Brain microvascular endothelial cell (primary cell): ENCODE measurements at places on chromosomes 16 and 17.

- DNase-seq, result no peak
Measured at GRCh38 chr17:81127526-81128177, 37.7 kb upstream of the PVALEF start.

DNA sequence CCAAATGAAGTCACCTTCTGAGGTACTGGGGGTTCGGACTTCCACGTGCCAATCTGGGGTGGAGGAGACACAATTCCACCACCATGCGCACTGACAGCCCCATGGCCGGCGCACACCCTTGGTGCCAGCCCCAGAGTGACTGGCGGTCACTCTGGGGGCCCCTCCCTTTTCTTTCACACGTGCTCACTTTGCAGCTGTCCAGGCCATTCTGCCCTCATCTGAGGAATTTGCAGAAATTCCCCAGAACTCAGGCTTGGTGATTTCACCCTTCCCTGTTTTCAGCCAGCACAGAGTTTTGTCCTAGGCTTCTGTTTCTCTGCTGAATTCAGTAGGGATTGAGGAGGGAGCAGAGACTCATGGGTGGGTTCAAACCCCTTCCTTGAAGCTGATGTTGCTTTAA lies 54.8 kb downstream of the CDRT4 start:
- DNase-seq, result no peak

DNA sequence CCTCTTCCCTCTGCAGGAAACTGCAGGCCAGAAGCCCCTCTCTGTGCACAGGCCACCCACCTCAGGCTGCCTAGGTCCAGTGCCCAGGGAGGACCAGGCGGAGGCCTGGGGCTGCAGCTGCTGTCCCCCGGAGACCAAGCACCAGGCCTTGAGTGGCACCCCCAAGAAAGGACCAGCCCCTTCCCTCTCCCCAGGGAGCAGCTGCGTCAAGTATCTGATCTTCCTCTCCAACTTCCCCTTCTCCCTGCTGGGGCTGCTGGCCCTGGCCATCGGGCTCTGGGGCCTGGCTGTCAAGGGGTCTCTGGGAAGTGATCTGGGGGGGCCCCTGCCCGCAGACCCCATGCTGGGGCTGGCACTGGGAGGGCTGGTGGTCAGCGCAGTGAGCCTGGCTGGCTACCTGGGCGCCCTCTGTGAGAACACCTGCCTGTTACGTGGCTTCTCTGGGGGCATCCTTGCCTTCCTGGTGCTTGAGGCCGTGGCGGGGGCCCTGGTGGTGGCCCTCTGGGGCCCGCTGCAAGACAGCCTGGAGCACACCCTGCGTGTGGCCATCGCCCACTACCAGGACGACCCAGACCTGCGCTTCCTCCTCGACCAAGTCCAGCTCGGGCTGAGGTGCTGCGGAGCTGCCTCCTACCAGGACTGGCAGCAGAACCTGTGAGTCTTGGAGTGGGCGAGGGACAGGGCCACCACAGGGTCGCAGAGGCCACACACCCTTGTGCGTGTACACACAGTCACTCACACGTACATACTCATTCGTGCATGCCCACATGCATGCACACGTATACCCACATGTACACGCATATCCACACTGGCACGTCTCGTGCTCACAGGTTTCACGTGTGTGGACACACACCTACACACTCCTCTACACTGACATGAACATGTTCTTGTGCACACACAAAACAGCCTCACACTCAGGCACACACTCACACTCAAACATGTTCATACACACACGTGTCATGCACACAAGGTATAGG lies 8.3 kb downstream of the TSPAN10 start:
- no peak for DNase-seq

GRCh38 chr16:28567292-28567691 lies 13.6 kb downstream of the SGF29 start:
- no peak for DNase-seq

DNA sequence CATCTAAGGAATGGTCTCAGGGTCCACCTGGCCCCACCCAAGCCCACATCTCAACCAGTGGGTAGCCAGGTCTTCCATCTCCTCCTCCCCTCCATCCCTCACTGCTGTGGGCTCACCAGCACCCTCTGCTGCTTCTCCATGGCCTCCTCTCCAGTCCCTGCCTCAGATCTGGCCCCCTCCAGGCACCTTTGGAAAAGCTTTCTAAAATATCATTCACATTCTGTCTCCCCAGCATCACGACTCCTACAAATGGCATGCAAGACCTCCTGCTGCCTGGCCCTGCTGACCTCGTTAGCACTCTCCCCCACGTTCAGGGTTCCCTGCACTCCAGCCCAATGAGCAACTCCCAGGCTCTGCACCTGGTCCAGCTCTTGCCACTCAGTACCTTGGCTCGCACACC lies 13.7 kb downstream of the GLP2R start:
- no peak for DNase-seq

DNA sequence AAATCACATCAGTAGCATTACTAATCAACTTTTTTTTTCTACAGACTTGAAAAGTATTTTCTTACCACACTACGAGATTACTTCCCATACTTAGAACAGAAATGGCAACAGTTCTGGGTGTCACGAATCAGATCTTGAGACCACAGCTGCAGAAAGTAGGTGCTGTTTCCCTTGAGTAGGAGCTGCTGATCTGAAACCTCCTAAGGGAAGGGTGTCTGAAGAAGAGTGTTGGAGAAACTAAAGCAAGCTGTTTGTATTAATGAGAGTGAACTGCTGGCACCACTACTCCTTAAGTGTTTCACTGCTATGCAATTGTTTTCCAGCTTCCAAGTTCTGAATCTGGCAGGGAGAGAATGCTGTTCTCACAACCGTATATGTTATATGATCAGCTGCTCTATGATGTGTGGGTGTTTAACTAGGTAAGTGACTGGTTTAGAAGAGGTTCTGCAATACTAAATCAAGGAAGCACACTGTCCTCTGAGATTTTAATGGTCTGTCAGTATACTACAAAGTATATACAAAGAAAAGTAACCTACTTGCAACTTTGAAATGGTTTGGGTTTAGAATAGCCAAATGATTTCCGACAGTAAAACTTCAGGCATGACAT lies 3.3 kb downstream of the ZNF652 start:
- no peak for DNase-seq

DNA sequence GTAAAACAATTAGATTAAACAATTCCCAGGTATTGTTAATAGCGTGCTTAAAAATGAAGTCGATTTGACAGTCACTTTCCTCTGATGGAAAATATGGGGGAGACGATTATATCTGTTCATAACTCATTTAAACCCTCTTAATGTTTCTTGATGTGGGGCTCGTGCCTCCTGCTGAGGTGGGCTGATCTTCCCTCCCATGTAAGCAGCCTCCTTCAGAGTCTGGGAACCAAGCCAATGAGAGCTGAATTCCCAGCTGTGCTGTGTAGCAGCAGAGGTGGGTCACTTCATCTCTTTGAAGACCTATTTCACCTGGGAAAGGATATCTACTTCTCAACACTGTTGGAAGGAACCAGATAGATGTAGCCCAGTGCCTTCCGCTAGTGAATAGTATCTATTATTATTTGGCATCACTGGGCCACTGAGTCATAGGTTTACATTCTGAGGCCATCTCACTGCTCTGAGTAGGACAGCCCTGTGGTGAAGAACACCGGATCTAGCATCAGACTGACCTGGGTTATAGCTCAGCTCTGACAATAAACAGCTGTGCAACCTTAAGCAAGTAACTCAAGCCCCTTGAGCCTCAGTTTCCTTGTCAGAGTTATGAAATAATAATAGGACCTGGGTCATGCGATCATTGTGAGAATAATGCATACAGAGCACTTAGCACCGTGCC lies 85.3 kb upstream of the C16orf82 start:
- DNase-seq, result peak; percentile 71

DNA sequence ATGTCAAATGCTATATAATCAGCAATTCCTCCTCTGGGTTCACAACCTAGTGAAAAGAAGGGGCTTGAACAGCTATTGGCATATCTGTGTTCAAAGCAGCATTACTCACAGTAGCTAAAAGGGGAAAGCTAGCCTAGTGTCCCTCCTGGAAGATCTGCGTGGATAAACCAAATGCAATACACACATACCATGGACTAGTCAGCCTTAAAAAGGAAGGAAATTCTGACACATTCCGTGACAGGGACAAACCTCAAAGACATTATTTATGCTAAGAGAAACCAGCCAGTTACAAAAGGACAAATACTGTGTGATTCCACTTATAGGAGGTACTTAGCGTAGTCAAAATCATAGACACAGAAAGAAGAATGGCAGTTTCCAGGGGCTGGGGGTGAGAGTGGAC lies 90.1 kb downstream of the XYLT1 start:
- no peak for DNase-seq

GRCh38 chr16:50315346-50315997 lies 49.1 kb downstream of the ADCY7 start:
- no peak for DNase-seq

- no peak for DNase-seq
Measured at GRCh38 chr17:10063730-10064241, 134.6 kb downstream of the GAS7 start.

GRCh38 chr17:58156839-58157803 lies 8.9 kb downstream of the OR4D1 start:
- no peak for DNase-seq

- no peak for DNase-seq
Measured at GRCh38 chr17:40427002-40427491, 9.4 kb upstream of the TOP2A start.

DNA sequence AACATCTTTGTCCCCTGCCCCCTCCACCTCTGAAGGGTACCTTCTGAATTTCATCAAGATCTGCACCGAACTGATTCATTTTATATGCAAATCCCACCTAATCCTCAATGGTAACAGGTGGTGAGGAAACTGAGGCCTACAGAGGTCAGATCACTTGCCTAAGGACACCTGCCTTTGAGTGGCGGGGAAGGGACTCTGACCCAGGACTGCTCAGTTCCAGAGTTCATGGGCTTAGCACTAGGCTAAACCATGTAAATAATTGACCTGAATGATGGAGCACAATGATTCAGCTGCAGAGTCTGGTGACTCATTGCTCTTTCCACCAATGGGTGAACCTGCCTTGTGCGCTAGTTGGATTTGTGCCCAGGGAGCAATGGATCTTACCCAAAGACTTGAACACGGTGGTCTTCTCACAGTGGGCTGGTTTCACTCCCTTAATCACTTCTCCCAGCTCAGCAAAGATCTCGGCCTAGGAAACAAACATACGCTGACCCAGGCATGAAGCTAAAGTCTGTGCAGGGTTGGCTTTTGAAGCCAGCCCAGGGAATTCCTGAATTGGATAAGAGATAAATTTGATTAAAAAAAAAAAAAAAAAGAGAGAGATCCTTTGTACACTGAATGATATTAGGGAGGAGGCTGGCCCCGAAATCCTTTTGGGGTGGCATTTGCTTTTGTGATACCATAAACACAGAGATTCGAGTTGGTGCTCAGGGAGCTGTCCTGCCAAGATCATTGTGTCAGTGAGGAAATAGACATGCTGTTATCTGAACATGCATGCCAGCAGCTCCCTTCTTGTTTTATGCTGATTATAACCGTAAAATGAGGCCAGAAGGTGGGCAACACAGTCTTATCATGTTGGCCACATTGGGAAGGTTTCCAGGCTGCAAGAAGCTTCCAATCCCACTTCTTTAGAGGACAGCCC lies 17.0 kb downstream of the CRYM start:
- peak; percentile 76 for DNase-seq

DNA sequence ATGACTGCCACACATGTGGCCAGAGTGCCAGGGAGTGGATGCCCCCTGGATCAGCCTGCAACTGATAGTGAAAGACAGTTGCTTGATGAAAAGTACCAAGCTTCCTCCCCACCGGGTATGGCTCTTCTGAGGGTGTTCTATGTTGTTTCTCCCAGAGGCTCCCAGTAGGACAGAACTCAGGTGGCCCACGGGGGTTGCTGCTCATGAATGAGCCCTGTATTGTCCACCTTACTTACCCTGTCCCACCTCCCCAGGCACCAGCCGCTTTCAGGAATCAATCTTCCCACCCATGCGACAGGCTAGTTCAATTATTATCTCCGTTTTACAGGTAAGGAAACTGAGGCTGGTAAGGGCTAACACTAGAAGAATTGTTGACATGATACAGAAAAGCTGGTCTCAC lies 34.9 kb upstream of the RGS9 start:
- no peak for DNase-seq

DNA sequence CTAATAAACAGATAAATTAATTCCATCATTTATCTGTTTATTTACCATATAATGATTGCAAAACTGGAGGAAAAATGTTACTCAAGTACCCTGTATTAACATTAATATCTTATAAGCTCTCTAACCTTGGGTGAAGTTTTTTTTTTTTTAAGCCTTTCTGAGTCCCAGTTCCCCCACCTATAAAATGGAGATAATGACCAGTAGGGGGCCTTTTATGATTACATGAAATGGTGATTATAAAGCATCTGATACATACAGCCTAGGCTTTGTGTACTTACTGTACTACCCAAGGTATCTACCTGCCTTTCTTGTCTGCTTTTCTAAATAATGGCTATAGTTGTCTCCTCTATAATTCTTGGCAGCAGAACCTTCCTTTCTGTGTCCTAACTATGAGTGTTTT lies 22.6 kb downstream of the LRRC36 start:
- no peak for DNase-seq

DNA sequence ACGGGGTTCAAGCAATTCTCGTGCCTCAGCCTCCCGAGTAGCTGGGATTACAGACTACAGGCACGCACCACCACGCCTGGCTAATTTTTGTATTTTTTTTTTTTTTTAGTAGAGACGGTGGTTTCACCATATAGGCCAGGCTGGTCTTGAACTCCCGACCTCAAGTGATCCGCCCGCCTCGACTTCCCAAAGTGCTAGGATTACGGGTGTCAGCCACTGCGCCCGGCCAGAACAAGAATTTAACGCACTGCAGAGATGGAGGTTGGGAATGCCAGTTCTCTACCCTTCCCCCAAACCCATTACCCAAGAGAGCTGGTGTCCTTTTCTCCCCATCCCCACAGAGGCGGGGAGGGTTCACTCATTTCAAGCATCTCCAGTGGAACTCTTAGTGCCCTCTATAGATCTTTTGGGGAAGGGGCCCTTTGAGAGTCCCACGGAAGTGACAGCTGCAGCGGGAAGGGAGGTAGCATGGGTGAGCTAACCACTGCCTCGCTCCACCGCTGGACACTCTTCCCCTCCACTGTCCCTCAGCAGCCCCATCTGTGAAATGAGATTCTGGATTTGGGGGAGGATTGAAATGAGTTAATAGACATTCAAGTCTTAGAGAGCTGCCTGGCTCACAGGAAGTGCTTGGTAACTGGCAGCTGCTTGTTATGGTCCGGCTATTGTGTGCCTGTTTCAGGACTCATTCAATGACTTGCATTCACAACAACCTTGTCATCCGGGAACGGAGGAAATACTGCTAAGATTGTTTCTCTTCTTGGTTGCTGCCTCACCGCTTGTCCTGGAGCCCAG lies 3.5 kb upstream of the UBALD2 start:
- DNase-seq, result peak; percentile 49

DNA sequence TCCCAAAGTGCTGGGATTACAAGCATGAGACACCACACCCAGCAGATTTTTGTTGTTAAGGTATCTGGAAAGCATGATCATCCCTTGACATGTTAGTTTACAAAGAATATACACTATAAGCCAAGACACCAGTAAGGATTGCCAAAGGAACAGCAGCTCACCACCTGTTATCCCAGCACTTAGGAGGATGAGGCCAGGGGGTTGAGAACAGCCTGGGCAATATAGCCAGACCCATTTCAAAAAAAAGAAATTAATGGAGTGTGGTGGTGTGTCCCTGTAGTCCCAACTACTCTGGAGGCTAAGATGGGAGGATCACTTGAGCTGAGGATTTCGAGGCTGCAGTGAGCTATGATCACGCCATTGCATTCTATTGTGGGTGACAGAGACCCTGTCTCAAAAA lies 5.1 kb downstream of the ANKRD40CL start:
- DNase-seq, result no peak
